Naive thymus-derived CD8-positive, alpha-beta T cell (primary cell): ENCODE measurements at places on chromosomes 4 and X.

GRCh38 chr4:1406981-1407656, 877 bp upstream of the NKX1-1 start:
- DNase-seq, result no peak

- DNase-seq, result no peak
Measured at GRCh38 chrX:6644411-6644810, 109.5 kb upstream of the VCX3A start.

GRCh38 chr4:21113496-21114223, 413.4 kb downstream of the PACRGL start:
- no peak for DNase-seq

DNA sequence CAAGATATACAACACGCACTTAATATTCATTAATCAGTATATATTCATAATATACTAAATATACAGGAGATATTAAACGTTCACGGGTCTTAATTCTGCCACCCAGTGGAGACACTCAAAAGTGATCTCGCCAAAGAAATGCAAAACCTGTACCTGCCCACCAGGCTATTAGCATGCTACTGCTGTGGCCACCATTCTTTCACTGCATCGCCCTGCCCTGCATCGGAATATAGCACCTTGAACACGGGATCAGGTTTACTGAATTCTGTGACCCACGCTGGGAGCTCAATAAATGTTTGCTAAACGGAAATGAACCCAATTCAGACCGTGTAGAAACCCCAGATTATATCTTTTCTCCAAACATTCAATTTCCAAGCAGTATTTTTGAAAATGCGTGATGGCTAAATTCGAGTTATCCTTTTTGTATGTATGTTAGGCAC, 840 bp upstream of the CLCN3 start:
- peak; percentile 62 for DNase-seq
